ENCODE measurements at places on chromosomes 6 and 20.

GRCh38 chr6:140540743-140541142 is 1166.3 kb upstream of the CITED2 start:
- no peak for DNase-seq

DNA sequence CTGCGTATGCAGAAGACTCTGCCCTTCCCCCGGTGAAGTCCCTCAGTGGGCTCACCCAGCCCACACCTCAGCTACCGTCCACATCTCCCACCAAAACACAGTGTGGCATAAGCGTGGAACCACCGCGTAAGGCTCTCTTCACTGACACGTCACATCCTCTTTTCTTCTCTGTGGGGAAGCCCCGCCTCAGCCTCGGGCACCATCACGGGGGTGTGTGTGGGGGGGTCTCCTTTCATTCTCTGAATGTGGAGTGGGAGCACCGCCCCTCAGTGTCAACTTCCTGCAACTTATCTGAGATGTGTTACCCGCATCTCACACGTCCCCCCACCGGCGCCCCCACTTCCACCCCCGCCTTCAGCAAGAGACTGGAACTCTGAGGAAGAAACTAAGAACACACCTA is 388.4 kb upstream of the JARID2 start:
- DNase-seq, result no peak

GRCh38 chr6:818196-818595 is 125.3 kb upstream of the EXOC2 start:
- no peak for DNase-seq

- DNase-seq, result no peak
Observed at GRCh38 chr6:158620963-158621693, 23.4 kb downstream of the DYNLT1 start.

DNA sequence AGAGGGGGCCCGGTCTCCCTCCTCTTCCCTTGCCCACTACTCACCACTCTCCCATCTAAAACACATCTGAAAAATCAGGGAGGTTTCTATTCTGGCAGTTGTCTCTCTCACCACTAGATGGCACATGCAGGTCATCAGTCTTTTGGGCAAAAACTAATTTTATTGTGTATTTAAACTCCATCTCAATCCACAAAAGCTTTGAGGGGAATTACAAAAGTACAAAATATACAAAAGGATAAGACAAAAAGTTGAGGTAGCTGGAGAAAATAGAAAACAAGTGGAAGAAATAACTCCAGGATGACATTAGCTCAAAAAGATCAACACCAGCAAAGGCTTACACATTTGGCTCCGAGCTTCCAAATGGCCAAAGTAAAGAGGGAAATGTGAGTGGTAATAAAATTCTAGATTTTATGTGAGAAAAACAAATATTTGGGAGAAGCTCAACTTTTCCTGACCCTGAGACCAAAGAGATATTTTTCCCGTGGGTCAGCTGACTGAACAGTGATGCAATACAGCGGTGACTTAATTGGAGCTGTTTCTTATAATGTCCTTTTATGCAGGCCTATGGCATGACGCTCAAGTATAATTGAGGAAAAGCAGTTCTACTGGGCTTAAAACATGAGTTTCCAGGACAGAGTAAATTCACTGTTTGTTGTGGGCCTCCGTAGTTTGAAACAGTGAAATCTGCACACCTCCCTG is 79.8 kb upstream of the CHD6 start:
- peak; percentile 36 for DNase-seq

DNA sequence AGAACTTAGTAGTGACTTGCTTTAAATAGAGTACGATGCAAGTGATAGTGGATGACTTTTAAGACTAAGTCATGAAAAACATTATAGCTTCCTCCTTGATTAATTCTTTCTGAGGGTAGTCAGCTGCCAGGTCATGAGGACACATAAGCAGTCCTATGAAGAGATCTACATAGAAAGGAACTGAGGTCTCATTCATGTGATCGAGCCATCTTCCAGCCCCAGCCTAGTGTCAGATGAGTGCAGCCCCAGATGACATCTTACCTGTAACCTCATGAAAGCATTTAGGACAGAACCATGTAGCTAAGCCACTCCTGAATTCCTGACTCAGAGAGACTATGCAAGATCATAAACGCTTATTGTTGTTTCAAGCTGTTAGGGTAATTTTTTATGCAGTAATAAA is 67.7 kb downstream of the AK9 start:
- DNase-seq, result no peak

DNA sequence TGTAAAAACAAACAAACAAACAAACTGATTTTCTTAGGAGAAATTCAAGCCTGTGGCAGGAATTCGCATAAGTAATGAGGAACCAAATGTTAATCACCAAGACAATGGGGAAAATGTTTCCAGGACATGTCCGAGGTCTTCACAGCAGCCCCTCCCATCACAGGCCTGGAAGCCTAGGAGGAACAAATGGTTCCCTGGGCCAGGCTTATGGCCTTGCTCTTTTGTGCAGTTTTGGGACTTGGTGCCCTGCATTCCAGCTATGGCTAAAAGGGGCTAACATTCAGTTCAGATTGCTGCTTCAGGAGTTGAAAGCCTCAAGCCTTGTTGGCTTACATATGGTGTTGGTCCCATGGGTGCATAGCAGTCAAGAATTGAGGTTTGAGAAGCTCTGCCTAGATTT is 1372.7 kb upstream of the CITED2 start:
- no peak for DNase-seq

GRCh38 chr6:19805129-19805481 is 32.1 kb upstream of the ID4 start:
- no peak for DNase-seq

DNA sequence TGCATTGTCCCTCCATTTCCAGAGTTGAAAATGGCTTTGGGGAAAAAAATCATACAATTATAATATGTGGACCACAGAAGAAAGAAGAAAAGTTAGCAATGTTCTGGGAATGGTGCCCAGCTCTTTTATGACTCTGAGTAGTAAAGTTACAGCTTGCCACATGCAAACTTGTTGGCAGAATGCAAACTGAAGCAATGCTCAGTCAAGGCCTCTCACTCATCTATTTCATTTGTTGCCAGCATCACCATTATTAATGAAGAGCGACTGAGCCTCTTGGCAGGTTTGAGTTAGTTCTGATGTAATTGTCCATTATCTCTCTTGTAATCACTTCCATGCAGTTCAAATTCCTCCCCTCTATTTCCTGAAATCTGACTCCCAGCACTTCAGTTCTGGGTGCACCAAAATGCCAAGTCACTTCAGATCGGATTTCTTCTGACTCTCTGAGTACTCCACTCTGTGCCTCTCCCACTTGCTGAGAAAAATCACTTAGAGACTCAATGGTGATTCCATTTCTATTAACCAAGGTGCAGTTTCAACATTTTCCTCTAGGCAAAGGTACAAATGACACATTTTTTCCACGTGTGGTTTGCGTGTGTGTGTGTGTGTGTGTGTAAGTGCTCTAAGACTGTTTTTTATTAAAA is 154.4 kb upstream of the STMND1 start:
- peak; percentile 77 for DNase-seq

DNA sequence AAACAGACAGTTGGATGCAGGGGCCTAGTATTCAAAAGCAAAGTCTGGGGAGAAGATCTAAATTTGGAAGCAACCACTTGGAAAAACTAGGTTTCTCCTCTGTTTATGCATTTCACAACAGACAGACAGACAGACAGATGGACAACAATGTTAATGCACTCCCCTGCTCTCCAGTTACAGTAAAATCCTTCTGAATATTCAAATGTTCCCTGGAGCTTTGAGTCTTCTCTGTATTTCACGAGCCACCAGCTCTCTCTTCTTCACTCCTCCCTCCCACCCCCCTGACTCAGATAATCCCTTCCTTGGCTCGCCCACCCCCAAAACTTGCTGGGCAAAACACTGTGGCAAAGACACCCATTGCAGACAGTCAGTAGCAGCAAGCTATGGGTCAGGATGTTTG is 129.3 kb upstream of the TOP1 start:
- DNase-seq, result no peak

DNA sequence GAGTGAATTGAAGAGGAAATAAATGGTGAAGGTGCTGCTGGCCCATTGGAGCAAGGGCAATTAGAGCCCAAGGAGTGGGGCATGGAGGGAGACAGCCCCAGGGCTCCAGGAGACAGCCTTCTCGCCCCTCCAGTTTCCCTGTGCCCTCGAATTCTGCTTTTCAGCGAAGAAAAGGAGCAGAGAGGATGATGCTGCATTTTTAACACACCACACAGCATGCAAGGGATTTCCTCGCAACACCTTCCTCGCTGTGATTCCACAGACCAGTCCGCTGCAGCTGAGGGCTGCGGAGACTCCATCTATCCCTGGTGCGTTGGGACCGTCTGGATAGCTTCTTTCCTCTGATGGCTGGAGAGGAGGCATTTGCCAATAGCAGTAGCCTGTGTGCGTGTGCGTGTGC is 41.7 kb downstream of the PTCHD4 start:
- no peak for DNase-seq

DNA sequence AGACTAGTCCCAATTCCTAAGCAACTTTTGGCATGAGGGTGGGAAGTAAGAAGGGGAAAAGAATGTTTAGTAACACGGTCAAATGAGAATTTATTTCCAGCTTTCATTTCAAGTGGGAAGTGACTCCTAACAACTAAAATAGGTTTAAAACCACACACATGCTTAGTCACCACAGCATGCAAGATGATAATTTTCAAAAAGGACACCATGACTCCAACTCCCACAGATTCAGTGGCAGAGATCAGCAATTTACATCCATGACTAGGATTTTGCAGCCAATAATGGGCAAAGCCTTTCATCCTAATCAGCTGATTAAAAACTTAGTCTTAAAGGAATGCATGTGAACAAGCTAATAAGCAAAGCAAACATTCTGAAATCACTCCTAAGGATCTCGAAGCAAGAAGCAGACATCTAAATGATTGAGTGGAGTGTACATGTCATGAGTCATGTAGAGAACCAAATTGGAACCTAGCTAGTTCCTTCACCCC is 48.1 kb upstream of the GCLC start:
- DNase-seq, result no peak

GRCh38 chr6:118963003-118963402 is 28.0 kb upstream of the MCM9 start:
- DNase-seq, result peak; percentile 5

- DNase-seq, result no peak
Observed at GRCh38 chr20:49483018-49483695, 689 bp upstream of the KCNB1 start.

- peak; percentile 70 for DNase-seq
Observed at GRCh38 chr6:4941782-4942672, 61.8 kb downstream of the RPP40 start.

DNA sequence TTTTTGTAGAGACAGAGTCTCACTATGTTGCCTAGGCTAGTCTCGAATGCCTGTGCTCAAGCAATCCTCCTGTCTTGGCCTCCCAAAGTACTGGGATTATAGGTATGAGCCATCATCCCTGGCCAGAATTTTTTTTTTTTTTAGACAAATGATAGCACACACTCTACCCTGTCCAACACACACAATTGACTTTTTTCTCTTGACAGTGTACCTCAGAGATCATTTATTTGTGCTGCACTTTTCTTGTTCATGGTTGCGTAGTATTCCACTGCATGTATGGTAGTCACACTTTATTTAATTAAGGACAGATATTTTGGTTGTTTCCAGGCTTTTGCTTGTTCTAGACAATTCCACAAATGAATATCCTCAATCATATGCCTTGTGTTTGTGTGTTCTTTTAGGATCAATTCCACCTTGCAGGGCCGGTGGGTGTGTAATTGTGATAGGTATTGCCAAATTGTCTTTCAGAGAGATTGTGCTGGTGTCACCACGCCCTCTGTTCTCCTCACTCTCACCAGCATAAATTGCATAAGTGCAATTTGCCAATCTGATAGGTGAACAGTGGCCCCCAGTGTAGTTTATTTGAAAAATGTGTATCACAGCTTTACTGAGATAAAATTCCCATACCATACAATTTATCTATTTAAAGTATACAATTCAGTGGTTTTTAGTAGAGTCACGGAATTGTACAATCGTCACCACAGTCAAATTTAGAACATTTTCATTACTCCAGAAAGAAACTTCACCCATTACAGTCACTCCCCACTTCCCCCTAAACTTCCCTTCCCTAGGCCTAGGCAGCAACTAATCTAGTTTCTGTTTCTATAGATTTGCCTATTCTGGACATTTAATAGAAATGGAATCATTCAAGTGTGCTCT is 20.1 kb downstream of the SRC start:
- no peak for DNase-seq

DNA sequence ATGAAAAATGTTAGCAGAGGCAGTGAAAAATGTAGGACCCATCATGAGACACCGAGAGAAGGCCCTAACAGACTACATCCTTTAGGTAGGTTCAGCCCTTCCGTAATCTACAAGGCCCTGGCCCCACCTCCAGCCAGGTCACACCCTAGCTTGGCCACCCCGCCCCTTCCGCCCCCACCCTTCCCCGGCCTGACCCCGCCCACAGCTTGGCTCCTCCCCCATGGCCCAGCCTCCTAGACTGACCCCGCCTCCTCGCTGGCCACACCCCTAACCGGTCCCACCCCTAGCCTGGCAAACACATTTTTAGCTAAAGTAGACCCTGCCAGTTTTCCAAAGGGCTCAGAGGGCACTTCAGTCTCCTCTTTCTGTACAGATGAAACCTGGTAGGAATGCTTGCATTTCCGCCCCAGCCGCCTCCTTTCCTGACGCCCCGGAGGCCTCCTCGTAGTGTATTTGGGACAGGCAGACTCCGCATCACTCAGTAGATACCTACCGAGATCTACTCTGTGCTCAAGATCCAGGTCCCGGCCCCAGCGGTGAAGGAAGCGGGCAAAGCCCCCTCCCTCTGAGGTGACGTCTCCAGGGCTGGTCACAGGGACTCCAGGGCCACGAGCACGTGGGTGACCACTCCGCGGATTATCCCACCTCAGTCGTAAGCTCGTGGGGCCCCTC is 443.5 kb downstream of the PREX1 start:
- no peak for DNase-seq

DNA sequence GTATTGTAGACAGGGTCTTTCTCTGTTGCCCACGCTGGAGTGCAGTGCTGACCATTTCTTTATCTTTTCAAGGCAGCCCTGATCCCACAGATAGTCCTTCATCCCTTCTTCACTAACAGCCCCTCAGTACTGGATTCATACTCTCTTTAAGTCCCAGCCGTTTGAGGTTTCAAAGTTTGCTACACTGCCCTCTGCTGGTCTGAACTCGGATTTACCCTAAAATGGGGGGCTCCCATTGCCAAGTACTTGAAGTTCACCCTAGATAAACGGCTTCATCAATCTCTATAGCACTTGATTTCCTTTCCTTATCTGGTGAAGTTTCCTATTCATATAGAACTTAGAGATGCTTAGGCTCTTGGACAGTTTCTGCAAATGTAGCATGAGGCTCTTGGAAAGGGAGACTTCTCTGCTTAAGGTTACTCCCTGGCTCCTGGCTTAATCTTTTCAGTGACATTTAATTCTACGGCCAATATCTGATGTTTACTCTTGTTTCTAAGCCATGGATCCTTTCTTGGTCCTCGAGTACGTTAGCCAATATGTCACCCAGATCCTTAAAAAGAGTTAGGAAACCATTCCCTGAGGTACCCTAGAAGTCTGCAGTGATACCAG is 21.4 kb upstream of the PREP start:
- DNase-seq, result peak; percentile 79

GRCh38 chr6:14598017-14598864 is 480.7 kb downstream of the CD83 start:
- no peak for DNase-seq

GRCh38 chr20:51388756-51389542 is 153.6 kb downstream of the NFATC2 start:
- peak; percentile 80 for DNase-seq

- no peak for DNase-seq
Observed at GRCh38 chr6:144793744-144794143, 508.6 kb downstream of the UTRN start.

GRCh38 chr6:6392214-6393068 is 72.0 kb upstream of the F13A1 start:
- no peak for DNase-seq

Measured in endothelial cell of umbilical vein (primary cell).